ENCODE measurements at places on chromosomes 2 and 18.

GRCh38 chr2:40034801-40035200, 255.7 kb upstream of the THUMPD2 start:
- DNase-seq, result no peak
- no peaks in the 10 kb centered on the region for H3K4me1 ChIP-seq
- no peaks in the 10 kb centered on the region for H3K27me3 ChIP-seq
- no peak overlapping the region for H3K27ac ChIP-seq
- no peaks in the 10 kb centered on the region for H3K36me3 ChIP-seq
- H3K4me3 ChIP-seq, result no peak overlapping the region

GRCh38 chr2:206045251-206045650, 40.7 kb downstream of the INO80D start:
- no peak overlapping the region for H3K4me3 ChIP-seq
- H3K4me1 ChIP-seq, result no peaks in the 10 kb centered on the region
- no peaks in the 10 kb centered on the region for H3K27me3 ChIP-seq
- DNase-seq, result no peak
- H3K36me3 ChIP-seq, result peaks cover 13% of the 10 kb centered on the region
- H3K27ac ChIP-seq, result no peak overlapping the region

DNA sequence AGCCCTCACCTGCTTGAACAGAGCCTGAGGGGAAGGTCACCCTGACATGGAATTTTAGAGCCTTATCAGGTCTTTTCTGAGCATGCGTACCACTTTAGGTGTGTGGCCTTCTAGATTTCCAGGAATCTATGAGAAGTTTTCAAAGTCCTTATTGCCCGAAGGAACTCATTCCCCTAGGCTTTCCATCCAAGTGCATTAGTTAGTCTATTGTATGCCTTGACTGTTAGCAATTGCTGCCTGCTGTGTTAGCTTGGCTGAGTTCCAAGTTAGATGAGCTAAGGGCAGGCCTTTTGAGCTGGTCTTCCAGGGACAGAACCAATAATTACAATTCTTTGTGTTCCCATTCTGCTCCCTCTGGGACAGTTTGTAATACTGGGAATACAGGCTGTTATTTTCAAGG, 30.8 kb upstream of the PUM2 start:
- H3K27ac ChIP-seq, result no peak overlapping the region
- peaks cover 6% of the 10 kb centered on the region for H3K4me1 ChIP-seq
- H3K36me3 ChIP-seq, result no peaks in the 10 kb centered on the region
- H3K27me3 ChIP-seq, result no peaks in the 10 kb centered on the region
- no peak overlapping the region for H3K4me3 ChIP-seq
- no peak for DNase-seq

DNA sequence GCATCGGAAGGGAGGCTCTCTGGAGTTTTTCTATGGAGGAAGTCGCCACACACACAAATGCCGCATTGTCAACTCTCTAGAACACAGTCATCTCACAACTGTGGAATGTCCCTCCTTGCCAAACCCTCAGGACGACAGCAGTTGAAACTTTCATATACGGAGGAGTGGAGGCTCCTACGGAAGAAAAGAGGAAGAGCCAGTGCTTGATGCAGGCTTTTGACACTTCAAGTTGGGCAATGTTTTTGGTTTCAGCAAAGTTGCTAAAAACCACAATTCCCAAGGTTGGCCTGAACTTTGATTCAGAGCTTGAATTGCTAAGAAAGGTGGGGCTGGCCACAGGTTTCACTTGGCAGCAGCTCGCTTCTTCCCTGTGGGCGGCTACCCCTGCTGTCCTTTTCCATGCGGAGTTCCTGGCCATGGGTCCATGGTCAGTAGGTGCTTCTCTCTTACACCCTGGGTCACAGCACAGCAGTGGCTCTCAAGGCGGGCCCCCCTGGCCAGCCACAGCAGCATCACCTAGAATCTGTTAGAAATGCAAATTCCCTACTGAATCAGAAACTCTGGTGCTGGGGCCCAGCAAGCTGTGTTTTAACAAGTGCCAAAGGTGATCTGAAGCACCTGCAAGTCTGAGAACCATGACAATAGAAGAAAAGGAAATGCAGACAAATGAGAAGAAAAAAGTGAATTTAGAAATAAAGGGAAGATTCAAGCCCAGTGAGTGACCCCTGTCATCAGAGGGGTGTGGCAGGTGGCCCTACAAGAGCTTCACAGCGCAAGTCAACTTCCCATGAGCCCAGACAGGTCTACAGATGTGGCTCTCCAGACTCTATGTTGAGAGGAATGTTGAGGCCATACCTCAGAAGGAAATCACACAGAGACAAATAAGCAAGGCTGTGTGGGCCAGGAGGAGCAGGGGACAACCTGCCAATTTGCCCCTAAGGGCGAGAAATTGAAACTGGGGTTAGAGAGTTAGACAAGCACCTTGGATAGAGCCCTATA, 856.4 kb downstream of the RNF144A start:
- H3K36me3 ChIP-seq, result no peaks in the 10 kb centered on the region
- no peaks in the 10 kb centered on the region for H3K4me1 ChIP-seq
- no peaks in the 10 kb centered on the region for H3K27me3 ChIP-seq
- no peak for DNase-seq
- H3K4me3 ChIP-seq, result no peak overlapping the region
- H3K27ac ChIP-seq, result no peak overlapping the region

Measured in liver (tissue), 10 donors.